Smooth muscle cell of bladder (primary cell): ENCODE measurements at places on chromosomes 7 and 10. TPM values are rescaled to one million over a fixed set of nuclear protein-coding genes. Genes with fewer than 3 reads are reported as not detected.

The CYREN gene
- 30.0 and 43.8 TPM in 2 replicates for total RNA-seq

The PNLIP gene
- not detected in 2 replicates for total RNA-seq

The SKIDA1 gene
- 0.28 TPM in 2 replicates for total RNA-seq

The BICC1 gene
- total RNA-seq: 99.6 and 108 TPM in 2 replicates

The FAM171A1 gene
- total RNA-seq: 10.7 and 19.3 TPM in 2 replicates

The CLDN4 gene
- 0.14 and 1.5 TPM in 2 replicates for total RNA-seq

The NPC1L1 gene
- 0.09 and 0.14 TPM in 2 replicates for total RNA-seq

The DPYSL4 gene
- total RNA-seq: 1.6 and 11.0 TPM in 2 replicates

The FXYD4 gene
- total RNA-seq: not detected in 2 replicates

The IFIT1B gene
- total RNA-seq: not detected in 2 replicates

The SCIN gene
- total RNA-seq: 0.43 and 3.3 TPM in 2 replicates

The GDF10 gene
- 0.14 and 1.2 TPM in 2 replicates for total RNA-seq
